ENCODE measurements at places on chromosomes 2 and 18. TPM values are rescaled to one million over a fixed set of nuclear protein-coding genes. Genes with fewer than 3 reads are reported as not detected.

DNA sequence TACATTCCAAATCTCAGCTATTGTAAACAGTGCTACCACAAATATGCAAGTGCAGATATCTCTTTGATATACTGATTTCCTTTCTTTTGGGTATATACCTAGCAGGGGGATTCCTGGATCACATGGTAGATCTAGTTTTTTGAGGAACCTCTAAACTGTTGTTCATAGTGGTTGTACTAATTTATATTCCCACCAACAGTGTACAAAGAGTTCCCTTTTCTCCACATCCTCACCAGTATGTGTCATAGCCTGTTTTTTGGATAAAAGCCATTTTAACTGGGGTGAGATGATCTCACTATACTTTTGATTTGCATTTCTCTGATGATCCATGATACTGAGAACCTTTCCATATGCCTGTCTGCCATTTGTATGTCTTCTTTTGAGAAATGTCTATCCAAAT, 6.3 kb upstream of the CCNT2 start:
- DNase-seq, result no peak

DNA sequence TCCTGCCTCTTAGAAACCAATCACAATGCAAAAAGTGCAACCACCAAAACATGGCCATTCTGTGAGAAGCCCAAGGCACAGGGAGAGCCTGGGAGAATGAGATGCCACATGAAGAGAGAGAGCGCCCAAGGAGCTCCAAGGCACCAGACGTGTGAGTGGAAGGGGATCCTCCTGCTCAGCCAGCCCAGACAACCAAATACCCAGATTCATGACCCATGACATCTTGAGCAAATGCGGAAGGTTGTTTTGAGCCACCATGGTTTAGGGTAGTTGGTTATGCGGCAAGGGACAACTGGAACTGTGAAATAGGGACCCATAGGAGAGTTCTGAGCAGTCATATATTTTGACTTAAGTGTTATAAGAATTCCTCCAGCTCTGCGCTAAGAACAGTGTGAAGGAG, 7.0 kb downstream of the AFF3 start:
- no peak for DNase-seq

GRCh38 chr2:118604811-118605210, 242.6 kb downstream of the EN1 start:
- no peak for DNase-seq

- no peak for DNase-seq
Observed at GRCh38 chr2:216201692-216202306, 92.7 kb downstream of the XRCC5 start.

DNA sequence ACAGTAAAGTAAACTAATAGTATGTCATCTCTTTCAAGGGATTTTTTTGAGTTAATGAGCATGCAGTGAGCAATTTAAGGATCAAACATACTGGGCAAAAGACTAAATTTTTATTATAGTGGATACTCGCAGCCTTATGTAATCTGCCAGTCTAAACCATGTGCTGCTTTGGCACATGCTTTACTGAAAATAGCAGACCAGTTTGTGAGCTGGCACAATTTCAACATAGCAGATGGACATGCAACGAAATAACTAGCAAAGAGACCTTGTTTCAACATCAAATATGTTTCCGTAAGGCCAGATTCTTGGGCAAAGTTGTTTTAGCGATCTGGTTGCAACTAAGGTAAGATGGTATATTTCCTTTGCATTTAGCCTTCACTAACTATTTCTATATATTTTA, 807.3 kb downstream of the NR4A2 start:
- no peak for DNase-seq

DNA sequence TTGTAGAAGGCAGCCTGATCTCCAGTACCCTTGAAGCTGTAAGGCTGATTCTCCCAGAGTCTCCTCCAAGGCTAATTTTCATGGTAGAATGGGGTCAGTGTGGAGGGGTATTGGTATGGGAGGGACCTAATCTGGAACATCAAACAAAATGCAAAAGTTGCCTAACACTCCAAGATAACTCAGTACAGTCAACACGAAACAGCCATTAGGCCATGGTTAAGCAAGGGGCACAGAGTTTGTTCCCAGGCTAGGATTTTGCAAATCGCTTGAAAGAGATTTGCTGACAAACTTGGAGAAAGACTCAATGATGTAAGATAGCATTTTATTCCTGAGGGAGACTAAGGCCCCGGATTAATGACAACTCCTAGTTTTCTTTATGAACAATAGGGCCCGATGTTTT, 5.4 kb downstream of the PID1 start:
- no peak for DNase-seq

- no peak for DNase-seq
Observed at GRCh38 chr18:58624011-58624410, 4.9 kb downstream of the ALPK2 start.

GRCh38 chr2:128499367-128500137, 180.9 kb upstream of the HS6ST1 start:
- DNase-seq, result no peak

- no peak for DNase-seq
Observed at GRCh38 chr18:59742325-59743111, 45.3 kb upstream of the CCBE1 start.

GRCh38 chr2:53786352-53786704, 425 bp downstream of the ASB3 start:
- DNase-seq, result no peak

- DNase-seq, result no peak
Observed at GRCh38 chr2:144078802-144079724, 440.9 kb downstream of the ZEB2 start.

GRCh38 chr18:79600141-79600540, 79.5 kb upstream of the CTDP1 start:
- DNase-seq, result no peak

DNA sequence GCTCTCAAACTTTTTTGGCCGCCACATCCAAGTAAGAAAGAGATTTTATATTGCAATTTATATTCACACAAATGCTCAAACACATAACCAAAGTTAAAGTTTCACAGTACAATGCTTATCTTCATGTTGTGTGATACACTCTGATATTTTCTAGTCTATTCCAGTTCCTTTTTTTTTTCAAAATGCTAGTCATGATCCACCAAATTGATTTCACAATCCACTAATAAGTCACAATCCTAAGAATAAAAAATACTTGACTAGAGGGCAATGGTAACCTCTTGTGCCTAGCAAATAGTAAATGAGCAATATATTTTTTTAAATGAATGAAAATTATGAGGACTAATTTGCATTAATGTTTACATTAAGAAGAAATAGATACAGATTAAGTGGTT, 5.8 kb upstream of the PTPN4 start:
- DNase-seq, result no peak

DNA sequence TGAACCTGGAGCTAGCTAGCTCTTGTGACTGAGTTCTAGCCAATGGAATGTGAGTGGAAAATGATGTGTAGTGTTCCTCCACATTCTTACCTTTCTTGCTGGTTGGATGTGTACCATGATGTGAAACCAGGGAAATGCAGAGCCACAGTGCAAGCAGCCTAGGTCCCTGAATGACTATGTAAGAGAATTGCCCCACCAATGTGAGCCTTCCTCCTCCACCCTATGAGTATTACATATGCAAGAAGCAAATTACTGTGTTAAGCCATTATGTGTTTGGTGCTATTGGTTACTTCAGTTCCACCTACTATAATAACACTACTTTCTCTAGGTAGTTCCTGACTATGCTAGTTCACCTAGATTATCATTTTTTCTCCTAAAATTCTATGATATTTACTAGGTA, 39.6 kb downstream of the LCLAT1 start:
- DNase-seq, result no peak

DNA sequence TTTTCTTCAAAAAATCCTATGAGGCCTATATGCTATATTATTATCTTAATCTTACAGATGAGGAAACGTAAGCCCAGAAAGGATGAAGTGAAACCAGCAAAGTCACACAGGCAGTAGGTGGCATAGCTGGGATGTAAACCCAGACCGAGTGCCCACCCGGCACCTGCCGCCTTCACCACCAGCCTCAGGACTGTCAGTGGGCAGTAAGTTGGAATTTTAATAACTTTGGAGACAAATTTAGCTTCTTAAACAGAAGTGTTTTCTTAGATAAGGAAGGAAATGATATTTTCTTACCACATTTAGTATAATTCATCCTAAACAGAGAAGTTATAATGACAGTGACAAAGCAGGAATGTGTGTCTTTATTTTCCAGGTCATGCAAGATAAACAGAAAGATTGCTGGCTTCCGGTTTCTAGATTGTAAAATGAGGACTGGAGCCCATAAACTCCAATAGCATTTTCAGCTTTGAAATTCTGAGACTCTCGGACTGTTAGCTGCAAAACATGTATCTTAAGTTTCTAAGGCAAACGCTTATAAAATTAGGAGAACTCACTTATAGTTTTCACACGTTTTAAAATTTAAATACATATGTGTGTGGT, 59.3 kb downstream of the CD8B2 start:
- no peak for DNase-seq

DNA sequence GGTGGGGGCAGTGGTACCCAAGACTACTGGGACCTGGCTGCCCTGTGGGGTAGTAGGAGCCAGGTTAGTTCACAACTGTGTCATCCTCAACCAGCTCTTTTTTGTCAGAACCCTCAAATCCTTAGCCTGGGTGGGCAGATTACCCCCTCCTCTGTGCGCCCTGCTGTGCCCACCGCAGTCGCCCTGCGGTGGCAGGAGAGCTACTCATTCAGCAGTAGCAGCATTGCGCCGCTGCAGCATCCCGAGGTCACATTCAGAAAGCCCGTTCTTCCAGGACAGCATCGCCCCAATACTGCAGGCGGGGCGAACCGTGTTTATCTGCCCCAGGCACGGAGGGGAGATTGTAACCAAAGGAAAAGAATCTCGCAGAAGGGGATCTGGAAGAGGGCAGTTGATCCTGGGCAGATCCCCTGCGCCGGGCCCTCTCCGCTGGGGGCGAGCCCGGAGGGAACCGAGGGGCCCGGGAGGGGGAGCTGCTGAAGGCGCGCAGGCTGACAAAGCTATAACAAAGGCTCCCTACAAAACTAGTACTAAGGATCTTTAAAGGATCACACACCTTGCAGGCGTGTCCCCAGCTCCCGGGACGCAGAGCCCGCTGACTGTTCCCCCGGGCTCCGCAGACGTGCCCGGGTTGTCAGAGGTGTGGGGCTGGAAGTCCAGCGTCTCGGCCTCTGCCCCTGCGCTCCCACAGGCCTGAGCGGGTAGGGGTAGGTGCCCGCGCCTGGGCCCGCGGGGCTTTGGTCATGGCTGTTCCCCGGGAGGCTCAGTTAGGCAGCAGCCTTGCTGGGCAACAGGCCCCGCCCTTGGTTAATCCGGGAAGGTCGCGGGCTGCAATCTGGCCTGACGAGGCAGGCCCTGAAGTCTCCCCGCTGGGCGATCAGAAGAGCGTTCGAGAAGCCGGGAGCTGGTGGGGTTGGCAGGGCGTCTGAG, 13.2 kb downstream of the POU3F3 start:
- no peak for DNase-seq

- DNase-seq, result no peak
Observed at GRCh38 chr2:241368643-241369042, 12.6 kb downstream of the FARP2 start.

GRCh38 chr2:69771461-69771860, 29.5 kb downstream of the ANXA4 start:
- no peak for DNase-seq

The CCDC121 gene
- total RNA-seq, result 4.7 TPM

The REG3A gene
- total RNA-seq, result not detected

The KRTCAP3 gene
- total RNA-seq, result 4.6 TPM

The IL36B gene
- total RNA-seq, result not detected

The ZNF804A gene
- total RNA-seq, result 2.2 TPM

The HS1BP3 gene
- 33.6 TPM for total RNA-seq

The UPP2 gene
- total RNA-seq, result not detected

The HTR2B gene
- 0.80 TPM for total RNA-seq

The ZNF532 gene
- total RNA-seq, result 178 TPM

The GCG gene
- not detected for total RNA-seq

Measured in endothelial cell (in vitro differentiated cells).